Regular cardiac myocyte (primary cell): ENCODE measurements at places on chromosomes 3 and 15. TPM values are rescaled to one million over a fixed set of nuclear protein-coding genes. Genes with fewer than 3 reads are reported as not detected.

The C2CD4B gene
- 0.19 and 0.28 TPM in 2 replicates for total RNA-seq

The AAGAB gene
- 51.9 and 55.8 TPM in 2 replicates for total RNA-seq

The CCK gene
- 0.38 and 5.1 TPM in 2 replicates for total RNA-seq

The CCDC54 gene
- not detected in 2 replicates for total RNA-seq

The SNURF gene
- total RNA-seq, result 9.0 and 14.7 TPM in 2 replicates

The EFCAB12 gene
- total RNA-seq, result under 0.01 TPM in 1 of 2 replicates, not detected in the other

The SLC2A2 gene
- not detected in 2 replicates for total RNA-seq
